ENCODE measurements at places on chromosomes 5 and 9.

DNA sequence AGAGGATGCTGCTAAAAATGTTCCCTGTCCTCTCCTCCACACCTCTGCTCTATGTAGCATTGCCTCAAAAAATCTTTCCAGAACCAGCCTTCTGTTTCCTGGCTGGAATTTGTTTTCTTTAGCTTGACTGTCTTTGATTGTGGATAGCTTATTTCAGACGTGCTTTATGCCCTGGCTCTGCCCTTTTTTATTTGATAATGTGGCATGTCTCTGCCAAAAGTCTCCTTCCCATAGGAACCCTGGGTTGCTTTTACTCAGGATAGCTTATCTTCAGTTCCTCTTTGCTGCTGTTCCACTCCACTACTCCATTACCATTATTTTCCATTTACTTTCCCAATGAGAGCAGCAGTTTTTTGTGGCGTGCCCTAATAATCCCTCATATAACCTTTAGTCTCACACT is 885 bp upstream of the TMEM252 start:
- DNase-seq, result no peak

GRCh38 chr5:113760486-113760885 is 247.0 kb downstream of the YTHDC2 start:
- DNase-seq, result no peak

DNA sequence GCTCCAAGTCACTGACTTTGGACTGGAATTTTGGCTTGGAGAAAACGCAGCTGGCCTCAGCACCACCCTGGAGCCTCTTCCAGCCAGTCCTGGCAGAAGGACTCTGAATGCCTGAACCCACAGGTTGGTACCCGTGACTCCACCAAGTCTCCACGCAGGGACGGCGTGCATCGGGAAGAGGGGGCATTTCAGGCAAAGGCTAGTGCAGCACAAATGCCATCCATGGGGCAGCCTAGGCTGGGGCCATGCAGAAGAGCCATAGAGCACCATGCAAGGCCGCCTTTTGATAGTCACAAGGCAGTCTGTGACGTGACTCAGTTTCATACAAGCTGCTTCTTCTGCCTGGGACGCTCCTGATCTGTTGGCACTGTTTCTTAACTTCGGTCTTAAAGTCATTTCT is 28.0 kb downstream of the GDNF start:
- no peak for DNase-seq

- DNase-seq, result peak; percentile 13
Measured at GRCh38 chr5:146516151-146516475, at the start of gene GPR151. Gene GPR151 (minus strand): TSS chr5:146516190. CDS start chr5:146516113, 77 bp downstream.

- DNase-seq, result no peak
Measured at GRCh38 chr5:50964746-50965653, 298.6 kb downstream of the PARP8 start.

GRCh38 chr5:96818125-96818788 is 10.5 kb upstream of the ERAP1 start:
- no peak for DNase-seq

DNA sequence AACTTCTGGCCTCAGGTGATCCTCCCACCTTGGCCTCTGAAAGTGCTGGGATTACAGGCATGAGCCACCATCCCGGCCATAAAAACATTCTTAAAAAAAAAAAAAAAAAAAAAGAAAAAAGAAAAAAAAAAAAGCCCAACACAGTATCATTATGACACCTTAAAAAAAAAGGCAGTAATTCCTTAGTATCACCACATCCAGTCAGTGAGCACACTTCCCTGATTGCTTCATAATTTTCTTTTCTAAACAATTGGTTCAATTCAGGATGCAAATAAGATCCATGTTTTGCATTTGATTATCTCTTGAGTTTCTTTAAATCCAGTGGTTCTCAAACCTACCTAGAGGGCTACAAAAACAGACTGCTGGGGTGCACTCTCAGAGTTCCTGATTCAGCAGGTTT is 182.5 kb downstream of the CDK5RAP2 start:
- DNase-seq, result no peak

DNA sequence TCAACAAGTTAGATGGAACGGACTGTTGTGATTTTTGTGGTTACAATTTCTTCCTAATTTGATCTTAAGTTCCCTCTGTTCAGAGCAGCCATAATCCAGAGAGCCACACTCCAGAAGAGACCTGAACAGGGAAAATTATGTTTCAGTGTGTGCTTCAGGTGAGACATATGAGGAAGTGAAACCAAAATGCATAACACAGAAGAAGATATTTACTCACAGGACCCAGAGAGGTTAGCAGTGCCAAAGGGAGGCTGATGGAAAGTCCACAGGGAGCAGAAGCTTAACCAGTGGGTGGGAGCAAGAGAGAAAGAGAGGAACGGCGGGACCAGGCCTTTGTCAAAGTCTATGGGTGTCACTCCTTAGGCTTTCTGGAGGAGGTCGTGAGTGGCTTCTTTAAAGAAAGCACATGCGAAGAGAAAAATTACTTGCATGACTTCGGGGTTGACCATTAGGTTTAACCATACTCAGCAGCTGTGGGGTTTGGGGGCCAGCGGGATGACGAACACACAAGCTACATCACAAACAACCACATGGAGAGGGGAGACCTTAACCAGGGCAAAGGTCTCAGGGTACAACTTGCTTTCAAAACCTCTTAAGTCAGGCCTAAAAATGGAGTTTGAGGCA is 141.4 kb downstream of the MED10 start:
- no peak for DNase-seq

DNA sequence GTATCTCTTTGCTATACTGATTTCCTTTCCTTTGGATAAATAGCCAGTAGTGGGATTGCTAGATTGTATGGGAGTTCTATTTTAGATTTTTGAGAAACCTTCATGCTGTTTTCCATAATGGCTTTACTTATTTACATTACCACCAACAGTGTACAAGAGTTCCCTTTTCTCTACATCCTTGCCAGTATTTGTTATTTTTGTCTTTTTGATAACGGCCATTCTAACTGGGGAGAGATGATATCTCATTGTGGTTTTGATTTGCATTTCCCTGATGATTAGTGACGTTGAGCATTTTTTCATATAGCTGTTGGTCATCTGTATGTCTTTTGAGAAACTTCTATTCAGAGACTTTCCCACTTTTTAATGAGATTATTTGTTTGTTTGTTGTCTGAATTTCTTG is 25.8 kb downstream of the NADK2 start:
- DNase-seq, result no peak

DNA sequence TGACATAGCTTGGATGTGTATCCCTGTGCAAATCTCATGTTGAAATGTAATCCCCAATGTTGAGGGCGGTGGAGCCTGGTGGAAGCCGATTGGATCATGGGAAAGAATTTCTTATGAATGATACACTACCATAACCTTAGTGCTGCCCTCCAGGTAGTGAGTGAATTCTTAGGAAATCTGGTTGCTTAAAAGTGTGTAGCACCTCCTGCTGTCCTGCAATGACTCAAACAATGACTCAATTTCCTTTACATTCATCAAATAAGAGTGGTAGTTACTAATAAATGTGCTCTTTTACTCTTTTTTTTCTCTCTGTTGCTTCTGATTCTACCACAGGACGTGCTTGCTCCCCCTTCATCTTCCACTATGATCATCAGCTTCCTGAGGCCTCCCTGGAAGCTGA is 1696.0 kb upstream of the CDH9 start:
- no peak for DNase-seq

DNA sequence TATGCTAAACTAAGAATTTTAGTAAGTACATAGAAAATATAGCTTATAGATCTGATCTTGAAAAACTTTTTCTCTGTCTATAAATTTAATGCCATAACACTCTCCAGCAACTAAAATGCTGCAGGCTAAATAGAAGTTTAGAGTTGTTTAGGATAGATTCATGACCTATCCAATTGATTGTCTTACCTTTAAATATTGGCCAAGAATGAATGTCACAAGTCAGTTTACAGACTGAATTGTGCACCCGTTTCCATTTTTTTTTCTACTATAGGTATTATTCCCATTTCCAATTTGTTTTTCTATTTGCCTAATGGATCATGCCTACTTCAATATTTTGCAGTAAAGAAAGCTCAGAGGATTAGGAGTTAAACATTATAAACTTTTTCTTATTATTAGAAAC is 129.5 kb downstream of the MLLT3 start:
- DNase-seq, result no peak

DNA sequence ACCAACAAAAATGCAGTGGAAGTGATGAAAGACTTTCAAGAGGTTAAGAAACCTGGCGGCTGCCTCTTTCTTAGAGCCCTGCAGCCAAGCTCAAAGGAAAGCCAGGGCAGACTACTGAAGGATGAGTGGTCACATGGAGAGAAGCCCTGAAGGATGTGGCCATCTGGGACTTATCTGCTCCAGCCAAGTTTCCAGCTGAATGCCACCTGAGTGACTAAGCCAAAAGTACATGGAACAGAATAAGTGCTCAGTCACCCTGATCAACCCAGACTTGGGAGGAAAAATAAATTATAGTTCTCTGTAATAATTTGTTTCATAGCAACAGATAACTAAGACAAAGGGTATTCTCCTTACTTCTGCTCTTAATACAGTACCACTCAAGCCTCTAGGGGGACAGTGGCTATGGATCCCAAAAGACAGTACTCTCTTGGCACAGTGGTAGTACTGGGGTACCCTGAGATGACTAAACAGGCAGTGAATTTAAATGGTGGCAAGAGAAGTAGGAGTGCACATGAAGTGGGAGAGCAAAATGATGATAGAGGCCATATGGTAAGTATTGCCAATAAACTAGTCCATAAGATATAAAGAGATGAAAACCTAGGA is 182.3 kb downstream of the ELAVL2 start:
- no peak for DNase-seq

GRCh38 chr9:34570809-34571480 is 18.6 kb downstream of the CNTFR start:
- DNase-seq, result no peak

- no peak for DNase-seq
Measured at GRCh38 chr5:54301220-54301619, 9.2 kb downstream of the ARL15 start.

DNA sequence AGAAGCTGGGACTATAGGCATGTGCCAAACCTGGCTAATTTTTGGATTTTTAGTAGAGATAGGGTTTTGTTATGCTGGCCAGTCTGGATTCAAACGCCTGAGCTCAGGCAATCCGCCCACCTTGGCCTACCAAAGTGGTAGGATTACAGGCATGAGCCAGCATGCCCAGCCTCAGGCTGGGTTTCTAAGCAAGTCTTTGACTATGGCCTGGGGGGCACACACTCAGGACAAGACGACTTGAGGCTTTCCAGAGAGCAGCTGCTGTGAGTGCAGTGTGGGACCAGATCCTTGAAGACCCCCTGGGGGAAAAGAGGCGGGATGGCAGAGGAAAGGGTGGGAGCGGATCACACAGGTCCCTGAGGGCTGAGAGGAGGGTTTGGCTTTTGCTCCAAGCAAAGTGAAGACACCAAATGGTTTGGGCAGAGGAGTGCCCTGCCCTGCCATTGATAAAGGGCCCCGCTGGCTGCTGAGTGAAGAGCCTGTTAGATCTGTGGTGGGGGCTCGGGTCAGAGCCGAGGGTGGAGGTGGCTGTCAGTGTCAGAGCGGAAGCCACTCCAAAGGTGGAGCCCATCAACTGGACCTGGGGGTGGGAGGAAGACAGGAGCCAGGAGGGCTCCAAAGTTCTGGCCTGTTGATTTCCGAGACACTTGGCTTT is 46.8 kb upstream of the FUBP3 start:
- DNase-seq, result no peak

GRCh38 chr5:60671899-60672692 is 27.9 kb downstream of the DEPDC1B start:
- no peak for DNase-seq

All from lung microvascular endothelial cell (primary cell).